ENCODE measurements at places on chromosomes 16 and 17.

GRCh38 chr17:9022573-9023391 lies 1.5 kb downstream of the NTN1 start:
- no peak for DNase-seq

DNA sequence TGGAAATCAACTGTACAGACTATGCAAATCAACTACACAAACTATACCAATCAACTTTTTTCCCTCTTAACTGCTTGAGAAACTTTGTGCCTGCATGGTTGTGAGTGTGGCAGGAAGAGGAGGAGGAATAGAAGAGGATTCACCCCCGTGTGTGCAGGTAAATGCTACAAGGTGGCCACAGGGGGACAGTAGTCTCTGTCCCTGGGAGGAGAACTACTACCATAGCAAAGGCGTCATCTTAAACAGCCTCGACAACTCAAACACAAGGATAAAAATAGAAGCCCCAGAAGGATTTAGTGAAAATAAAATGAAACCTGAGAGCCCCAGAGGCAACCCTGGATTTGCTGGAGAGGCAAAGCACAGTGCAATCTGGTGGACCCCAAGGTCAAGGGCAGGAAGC lies 199.5 kb upstream of the DYNLRB2 start:
- no peak for DNase-seq

GRCh38 chr17:77322514-77323412 lies 182.0 kb downstream of the SEC14L1 start:
- DNase-seq = no peak

- no peak for DNase-seq
These were observed 837 bp upstream of the PRDM7 start for GRCh38 chr16:90077757-90078578.

GRCh38 chr17:64240741-64241347 lies 22.2 kb downstream of the TEX2 start:
- no peak for DNase-seq

- DNase-seq = no peak
These were observed 30.8 kb downstream of the LMF1 start for GRCh38 chr16:939941-940340.

GRCh38 chr17:40909351-40909750 lies 24.3 kb upstream of the KRT20 start:
- DNase-seq = peak; percentile 13

- no peak for DNase-seq
These were observed 190.7 kb downstream of the C16orf95 start for GRCh38 chr16:87126403-87127025.

GRCh38 chr16:57773655-57774295 lies 28.5 kb downstream of the KIFC3 start:
- DNase-seq = no peak

- DNase-seq = no peak
These were observed 35.0 kb downstream of the NECAB2 start for GRCh38 chr16:84003038-84003437.

DNA sequence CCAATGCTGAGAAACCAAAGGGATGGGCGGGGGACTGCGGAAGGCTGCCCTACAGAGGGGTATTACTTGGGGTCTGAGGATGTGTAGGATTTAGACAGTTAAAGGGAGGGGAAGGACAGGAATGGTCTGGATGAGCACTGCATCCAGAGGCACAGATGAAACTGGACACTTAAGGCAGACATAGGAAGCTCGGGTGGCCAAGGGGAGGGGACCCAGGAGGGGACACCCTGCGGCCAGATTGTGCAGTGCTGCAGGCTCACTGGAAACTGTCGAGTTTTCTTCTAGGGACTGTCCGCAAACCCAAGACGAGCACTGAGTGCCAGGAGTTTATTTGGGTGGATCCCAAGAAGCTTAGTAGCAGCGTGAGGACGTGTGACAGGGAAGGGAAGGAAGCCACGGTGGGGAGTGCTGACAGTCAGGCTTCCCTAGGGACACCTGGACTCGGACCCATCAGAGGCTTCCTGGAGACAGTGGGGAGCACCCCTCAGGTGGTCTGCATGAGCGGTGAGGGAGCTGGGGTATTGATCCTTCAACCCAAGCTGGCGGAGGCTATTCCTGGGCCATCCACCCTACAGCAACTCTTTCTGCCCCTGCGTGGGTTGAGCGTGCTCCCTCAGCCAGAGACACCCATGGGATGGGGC lies 278.7 kb downstream of the FOXL1 start:
- DNase-seq = no peak

- DNase-seq = no peak
These were observed 40.3 kb upstream of the DDX52 start for GRCh38 chr17:37683454-37683984.

- DNase-seq = no peak
These were observed 29.9 kb downstream of the PEMT start for GRCh38 chr17:17561408-17562145.

- DNase-seq = no peak
These were observed 2.6 kb downstream of the ZCCHC14 start for GRCh38 chr16:87490096-87490798.

GRCh38 chr17:16449121-16449570 lies 33.8 kb downstream of the TRPV2 start:
- no peak for DNase-seq

GRCh38 chr17:3827124-3827773 lies 18.8 kb downstream of the NCBP3 start:
- peak; percentile 56 for DNase-seq

GRCh38 chr17:71828182-71828596 lies 292.6 kb upstream of the SOX9 start:
- no peak for DNase-seq

DNA sequence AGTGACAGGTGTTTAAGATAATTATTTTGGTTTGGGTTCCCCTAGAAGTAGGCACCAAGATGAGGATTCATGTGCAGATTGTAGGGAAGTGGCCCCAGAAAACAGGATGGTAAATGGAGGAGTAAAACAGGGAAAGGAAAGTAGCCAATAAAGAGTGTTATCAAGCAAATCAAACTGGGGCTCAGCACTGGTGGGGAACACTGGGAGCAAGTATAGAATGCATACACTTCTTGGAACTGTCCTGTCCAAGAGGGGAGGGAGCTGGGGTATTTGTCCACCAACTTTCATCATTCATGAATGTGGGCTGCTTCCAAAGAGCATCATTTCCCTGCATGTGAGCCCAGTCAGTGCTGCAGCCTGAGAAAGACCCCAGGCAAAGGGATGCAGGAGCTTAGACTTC lies 215.7 kb upstream of the IRX5 start:
- no peak for DNase-seq

DNA sequence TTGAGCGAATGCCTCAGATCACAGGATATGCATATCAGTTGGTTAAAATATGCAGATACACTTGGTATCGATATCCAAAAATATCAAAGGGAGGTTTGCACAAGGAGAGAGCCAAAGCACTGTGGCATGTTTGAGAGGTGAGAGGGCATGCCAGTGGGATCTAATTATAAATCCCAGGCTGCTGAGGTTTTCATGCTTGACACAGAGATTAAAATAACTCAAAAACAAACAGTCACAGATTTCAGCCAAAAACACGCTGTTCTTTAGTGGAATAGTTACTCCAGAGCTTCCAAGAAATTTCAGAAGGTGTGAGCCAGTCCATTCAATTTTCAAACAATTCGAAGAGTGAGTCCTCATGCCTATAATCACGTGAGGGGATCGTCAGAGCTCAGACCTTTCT lies 477.9 kb downstream of the SOX9 start:
- no peak for DNase-seq

DNA sequence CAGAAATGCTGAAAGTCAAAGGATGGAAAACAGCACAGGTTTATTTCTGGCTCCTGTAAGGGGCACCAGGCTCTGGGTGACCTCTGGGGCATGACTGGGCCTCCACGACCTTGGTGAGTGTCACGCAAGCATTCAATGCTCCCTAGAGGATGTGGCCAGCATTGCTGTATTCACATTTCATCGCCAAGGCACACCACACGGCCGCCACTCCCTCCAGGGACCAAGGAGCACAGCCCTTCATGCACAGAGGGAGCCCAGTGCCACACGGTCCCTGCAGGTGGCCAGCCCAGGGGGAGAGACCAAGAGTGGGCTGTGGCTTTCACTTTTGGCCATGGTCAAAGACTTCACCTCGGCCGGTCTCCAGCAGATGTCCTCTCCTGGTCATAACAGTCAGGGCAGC lies 137.4 kb upstream of the TNRC6C start:
- no peak for DNase-seq

- no peak for DNase-seq
These were observed 18.2 kb downstream of the SCN4A start for GRCh38 chr17:63954402-63955063.

- no peak for DNase-seq
These were observed 2.1 kb upstream of the GNA13 start for GRCh38 chr17:65058593-65058992.

- DNase-seq = no peak
These were observed 25.5 kb downstream of the WNT9B start for GRCh38 chr17:46876926-46877325.

GRCh38 chr17:77572065-77572601 lies 386.4 kb upstream of the TNRC6C start:
- DNase-seq = no peak

- DNase-seq = no peak
These were observed 231.1 kb upstream of the CDH5 start for GRCh38 chr16:66135421-66135831.

DNA sequence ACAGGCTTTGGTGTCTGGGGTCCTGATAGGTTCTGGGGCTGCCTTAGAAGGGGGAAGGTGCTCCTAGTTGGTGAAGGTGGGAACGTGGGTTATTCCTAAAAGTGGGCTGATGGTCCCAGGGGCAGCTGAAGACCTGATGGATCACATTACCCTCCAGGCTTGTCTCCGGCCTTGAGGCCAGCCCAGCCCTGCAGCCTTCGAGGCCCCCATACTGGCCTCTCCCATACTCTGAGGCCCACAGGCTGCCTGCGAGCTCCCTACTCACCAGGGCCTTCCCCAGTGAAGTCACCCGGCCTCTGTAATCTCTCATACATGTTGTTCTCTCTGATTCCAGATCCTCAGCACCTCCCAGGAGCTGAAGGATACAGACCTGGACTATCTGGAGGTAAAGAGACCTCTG lies 2.7 kb downstream of the RNF112 start:
- no peak for DNase-seq

- DNase-seq = no peak
These were observed 1.9 kb downstream of the GLIS2 start for GRCh38 chr16:4317532-4318450.

DNA sequence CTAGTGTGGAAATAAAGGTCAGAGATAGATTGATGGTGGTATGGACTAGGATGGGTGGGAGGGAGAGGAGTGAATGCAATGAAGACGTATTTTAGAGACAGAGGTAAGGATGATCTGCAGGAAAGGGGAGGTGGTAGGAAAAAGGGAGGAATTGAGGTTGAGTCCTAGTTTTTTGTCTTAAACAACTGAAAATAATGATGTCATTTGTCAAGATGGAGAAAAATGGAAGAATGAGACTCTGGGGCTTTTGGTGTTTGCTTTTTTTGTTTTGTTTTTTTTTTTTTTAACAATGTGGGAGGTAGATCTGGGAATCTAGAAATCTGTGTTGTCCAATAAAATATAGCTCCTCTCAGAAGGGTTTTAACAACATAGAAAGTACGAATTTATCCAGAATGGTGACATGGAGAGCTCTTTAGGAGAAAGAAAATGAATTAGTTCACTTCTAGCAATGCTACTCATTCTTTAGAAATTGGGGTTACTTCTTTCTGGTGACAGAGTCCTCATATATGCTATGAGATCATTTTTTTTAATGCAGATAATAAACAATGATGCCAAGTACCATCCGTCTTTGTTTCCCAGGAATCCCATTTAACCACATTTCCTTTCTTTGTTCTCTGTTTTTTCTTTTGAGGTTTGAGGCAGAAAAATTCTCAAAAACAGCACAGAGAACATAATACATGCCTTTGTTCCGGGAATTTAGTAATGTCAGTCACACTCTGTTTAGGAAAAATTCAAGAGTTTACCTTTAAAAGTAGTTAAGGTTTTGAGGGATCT lies 225.3 kb upstream of the COX10 start:
- no peak for DNase-seq

DNA sequence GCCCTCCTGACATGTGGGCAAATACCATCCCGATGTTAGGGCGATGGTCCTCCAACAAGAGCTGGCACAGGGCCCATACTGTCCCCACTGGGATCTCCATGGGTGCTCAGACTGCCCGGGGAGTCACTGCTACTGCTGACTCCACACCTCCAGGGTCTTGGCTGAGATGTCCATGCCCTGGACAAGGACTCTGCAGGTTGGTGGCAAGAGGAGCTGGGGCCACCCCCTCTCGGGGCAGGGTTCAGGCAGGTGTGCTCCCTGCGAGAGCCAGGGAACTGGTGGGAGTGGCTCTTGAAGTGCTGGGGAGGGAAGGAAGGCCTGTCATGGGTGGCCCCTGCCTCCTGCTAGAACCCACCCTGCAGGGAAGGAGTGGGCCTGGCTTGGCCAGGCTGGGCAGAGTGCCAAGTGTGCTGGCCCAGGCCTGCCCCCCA lies 6.4 kb downstream of the CASKIN2 start:
- DNase-seq = no peak

- DNase-seq = no peak
These were observed 24.4 kb downstream of the TBX21 start for GRCh38 chr17:47757386-47757785.

GRCh38 chr17:14792746-14793145 lies 472.4 kb downstream of the PMP22 start:
- DNase-seq = no peak

DNA sequence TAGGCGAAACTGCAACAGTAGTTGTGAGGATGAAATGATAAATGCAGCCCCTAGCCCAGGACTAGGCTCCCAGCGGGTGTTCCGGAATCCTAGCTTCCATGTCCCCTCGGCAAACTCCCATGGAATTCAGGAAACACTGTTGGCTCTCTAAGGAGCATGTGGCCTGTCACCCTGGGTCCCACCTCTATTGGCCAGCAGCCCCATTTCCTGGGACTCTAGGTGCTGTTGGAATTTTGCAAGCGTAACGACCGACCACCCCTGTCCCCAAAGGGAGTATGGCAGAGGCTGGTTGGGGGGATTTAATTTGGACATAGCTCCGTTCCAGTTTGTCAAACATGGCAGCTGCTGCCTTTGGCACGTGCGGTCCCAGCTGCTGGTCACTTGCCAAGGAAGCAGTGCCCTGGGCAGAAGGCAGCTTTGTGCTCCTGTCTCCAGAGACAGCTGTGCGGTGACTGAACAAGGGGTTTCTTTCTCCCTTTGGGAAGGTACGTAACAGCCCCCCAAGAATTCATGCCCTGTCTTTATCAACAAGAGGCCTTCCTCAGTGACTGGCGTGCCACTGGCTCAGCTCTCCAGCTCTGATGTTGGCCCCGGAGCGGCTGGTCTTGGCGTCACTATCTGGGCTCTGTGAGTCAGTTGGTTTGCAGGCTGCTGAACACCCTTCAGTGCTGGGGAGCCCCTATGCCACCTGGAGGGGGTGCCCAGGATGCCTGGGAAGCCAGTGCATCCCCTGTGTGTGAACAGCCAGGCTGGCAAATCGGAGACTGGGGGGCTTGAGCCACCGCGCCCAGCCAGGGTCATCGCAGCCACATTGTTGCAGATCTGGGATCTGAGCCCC lies 235.2 kb upstream of the TNRC6C start:
- DNase-seq = no peak

- no peak for DNase-seq
These were observed 68.6 kb upstream of the KIFC3 start for GRCh38 chr16:57870753-57871454.
